Activated CD4-positive, alpha-beta T cell treated with anti-CD3 and anti-CD28 coated beads for 36 hours (primary cell): ENCODE measurements at places on chromosomes 2 and 18. TPM values are rescaled to one million over a fixed set of nuclear protein-coding genes. Genes with fewer than 3 reads are reported as not detected.

The PARD6G gene
- not detected for total RNA-seq

The B4GALT6 gene
- 6.5 TPM for total RNA-seq

The OBSL1 gene
- 1.9 TPM for total RNA-seq

The LOXL3 gene
- 0.86 TPM for total RNA-seq

The SETBP1 gene
- total RNA-seq: 6.6 TPM

The IL1F10 gene
- total RNA-seq: not detected

The COX5B gene
- 189 TPM for total RNA-seq

The TMEM247 gene
- total RNA-seq: not detected

The ANKRD30BL gene
- total RNA-seq: not detected

The ATIC gene
- total RNA-seq: 300 TPM

The CCDC148 gene
- 0.26 TPM for total RNA-seq

The ABI2 gene
- 40.6 TPM for total RNA-seq

The PLEKHA3 gene
- 24.1 TPM for total RNA-seq
